Stimulated activated naive B cell treated with anti-CD40 and anti-IgM and Interleukin-4, amounts not matched to agents 10 μg/mL and 1 μg/mL and 100 μg/mL, for 72 hours (primary cell): ENCODE measurements at places on chromosomes 2 and 18.

GRCh38 chr2:104539649-104540048, 314.3 kb upstream of the POU3F3 start:
- no peak for DNase-seq
- no peaks in the 10 kb centered on the region for H3K36me3 ChIP-seq
- no peaks in the 10 kb centered on the region for H3K4me1 ChIP-seq

DNA sequence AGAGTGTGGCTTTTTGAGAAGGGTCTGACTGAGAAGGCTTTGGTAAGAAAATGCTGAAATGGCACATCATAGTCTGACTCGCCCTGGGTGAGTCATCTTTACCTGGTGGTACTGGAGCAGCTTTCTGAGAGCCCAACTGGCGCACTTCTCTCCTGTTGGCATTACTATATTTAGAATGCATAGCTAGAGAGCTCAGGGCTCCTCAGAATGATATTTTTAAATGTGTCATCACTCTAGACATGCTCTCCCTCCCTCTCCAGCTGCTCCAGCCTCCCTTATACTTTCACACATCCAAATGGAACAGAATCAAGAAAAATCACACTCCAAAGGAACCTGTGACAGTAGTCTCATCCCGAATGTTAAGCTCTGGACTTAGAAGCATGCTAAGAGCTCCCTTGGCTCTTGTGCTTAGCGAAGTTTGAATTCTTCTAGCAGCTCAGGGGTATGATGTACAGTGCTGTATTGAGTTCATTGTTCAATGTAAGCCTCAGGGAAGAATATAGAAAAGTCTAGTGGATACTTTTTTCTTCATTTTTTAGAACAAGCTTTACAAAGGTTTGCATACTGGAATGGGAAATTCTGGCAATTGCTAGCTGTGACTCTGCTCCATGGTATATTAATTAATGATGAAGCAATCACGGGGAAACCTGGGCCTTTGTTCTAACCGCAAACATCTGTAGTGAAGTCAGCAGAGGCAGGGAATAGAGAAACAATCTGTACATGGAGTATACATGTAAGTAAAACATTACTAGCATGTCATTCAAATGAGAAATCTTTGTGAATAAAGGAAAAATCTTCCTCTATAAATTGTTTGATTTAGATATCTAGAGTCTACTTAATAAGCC, 751.2 kb upstream of the NRXN1 start:
- H3K36me3 ChIP-seq, result no peaks in the 10 kb centered on the region
- no peak overlapping the region for H3K27ac ChIP-seq
- no peak overlapping the region for H3K4me3 ChIP-seq
- no peak for DNase-seq

DNA sequence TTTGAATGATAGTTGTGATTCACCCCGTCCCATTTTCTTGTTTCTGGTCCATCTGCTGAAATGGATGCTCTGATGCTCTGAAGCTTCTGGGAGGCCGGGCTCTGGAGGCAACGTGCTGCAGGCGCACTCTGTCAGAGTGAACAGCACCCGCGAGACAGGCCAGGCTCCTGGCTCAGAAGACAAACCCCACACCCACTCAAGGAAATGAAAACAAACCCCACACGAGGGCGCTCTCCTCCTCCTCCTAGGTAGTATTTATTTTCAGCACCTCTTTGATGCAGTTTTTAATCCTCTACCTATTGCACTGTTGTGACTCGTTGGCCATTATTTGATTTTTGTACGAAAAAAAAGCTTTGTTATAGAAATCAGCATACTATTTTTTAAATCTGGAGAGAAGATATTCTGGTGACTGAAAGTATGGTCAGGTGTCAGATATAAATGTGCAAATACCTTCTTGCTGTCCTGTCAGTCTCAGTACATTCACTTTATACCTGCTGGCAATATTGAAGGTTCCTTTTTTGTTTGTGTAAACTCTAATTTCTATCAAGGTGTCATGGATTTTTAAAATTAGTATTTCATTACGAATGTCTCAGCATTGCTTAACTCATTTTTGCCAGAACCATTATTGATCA, 10.3 kb upstream of the CHST10 start:
- no peak overlapping the region for H3K4me3 ChIP-seq
- peaks cover 30% of the 10 kb centered on the region for H3K27me3 ChIP-seq
- H3K4me1 ChIP-seq, result peaks cover 3% of the 10 kb centered on the region
- H3K36me3 ChIP-seq, result no peaks in the 10 kb centered on the region

DNA sequence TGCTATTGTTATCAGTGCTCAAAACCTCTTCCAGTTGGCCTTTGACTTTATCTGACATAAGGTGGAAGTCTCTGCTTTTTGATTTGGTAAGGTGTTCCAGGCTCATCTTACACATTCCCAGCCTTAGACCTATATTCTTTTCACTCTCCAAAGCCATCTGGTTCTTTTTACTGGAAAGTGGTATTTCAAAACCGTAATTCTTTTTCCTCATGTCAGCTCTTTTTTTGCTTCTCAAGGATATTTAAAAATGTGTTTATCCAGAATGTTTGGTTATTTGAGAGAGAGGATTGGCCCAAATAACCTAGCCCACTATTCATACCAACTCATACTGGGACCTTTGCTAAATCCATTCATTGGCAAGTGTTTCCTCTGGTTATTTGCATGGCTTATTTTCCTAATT, 411.2 kb upstream of the PIK3C3 start:
- H3K4me3 ChIP-seq, result no peak overlapping the region
- H3K27me3 ChIP-seq, result no peaks in the 10 kb centered on the region
- DNase-seq, result no peak
- no peaks in the 10 kb centered on the region for H3K4me1 ChIP-seq
- no peak overlapping the region for H3K27ac ChIP-seq

DNA sequence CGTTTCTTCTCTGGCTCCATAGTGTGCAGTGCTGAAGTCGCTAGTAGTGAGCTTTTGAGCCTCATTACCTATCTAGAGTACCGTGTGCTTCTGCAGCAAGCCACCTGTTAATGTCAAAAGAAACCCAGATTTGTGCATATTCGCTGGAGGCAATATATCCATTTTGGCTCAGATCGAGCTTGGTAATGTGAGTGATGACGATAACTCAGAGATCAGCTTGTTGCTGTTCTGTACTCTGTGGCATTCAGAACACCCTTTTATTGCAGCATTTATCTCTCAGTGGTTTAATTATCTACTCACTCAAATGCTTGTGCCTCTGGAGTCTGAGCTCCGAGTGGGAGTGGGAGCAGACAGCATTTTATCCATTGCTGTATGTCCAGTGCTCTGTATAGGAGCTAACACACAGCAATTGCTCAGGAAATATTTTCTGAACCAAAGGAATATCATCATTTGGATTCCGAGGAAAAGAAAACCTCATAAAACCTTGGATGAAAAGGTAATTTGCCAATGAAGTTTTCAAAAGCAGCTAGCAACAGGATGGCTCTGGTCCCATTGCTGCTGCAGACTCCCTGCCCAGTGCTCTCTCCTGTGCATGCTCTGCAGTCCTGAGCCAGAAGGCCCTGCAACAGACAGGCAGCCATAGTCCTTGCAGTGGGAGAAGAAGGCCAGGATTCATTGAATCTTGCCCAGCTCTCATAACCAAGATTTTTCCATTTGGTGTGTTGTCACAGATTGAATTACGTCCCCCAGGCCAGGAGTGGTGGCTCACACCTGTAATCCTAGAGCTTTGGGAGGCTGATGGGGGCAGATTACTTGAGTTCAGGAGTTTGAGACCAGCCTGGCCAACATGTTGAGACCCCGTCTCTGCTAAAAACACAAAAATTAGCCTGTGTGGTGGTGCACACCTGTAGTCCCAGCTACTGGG, 183.8 kb downstream of the MYCN start:
- no peak overlapping the region for H3K27ac ChIP-seq
- no peaks in the 10 kb centered on the region for H3K4me1 ChIP-seq
- no peak overlapping the region for H3K4me3 ChIP-seq
- no peaks in the 10 kb centered on the region for H3K36me3 ChIP-seq
- DNase-seq, result no peak
- H3K27me3 ChIP-seq, result no peaks in the 10 kb centered on the region

- no peak for DNase-seq
- peaks cover 9% of the 10 kb centered on the region for H3K4me1 ChIP-seq
- peaks cover 25% of the 10 kb centered on the region for H3K27me3 ChIP-seq
- no peaks in the 10 kb centered on the region for H3K36me3 ChIP-seq
Measured at GRCh38 chr2:115161081-115161770, 718.8 kb downstream of the DPP10 start.

- no peak for DNase-seq
- no peak overlapping the region for H3K27ac ChIP-seq
- H3K4me3 ChIP-seq, result no peak overlapping the region
- H3K4me1 ChIP-seq, result no peaks in the 10 kb centered on the region
- no peaks in the 10 kb centered on the region for H3K36me3 ChIP-seq
Measured at GRCh38 chr2:128375454-128375853, 56.8 kb upstream of the HS6ST1 start.

DNA sequence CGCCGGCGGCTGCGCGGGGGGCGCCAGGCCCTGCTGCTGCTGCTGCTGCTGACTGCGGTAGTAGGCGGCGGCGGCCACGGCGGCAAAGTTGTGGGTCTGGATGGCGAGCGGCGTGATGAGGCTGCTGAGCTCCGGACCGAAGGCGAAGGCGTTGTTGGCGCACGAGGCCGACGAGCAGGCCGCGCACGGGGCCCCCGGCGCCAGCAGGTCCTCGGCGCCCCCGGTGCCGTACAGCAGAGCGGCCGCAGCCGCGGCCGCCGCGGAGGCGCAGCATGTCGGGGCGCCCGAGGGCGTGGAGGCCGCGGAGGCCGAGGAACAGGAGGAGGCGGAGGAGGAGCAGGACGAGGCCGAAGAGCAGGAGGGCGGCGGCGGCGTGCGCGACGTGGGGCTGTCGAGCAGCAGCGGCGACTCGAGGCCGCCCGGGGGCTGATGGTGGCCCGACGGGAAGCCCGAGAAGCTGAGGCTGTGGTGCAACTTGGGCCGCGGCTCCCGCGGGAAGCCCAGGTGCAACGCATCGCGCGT, 1.8 kb downstream of the ZFP36L2 start:
- peaks cover 33% of the 10 kb centered on the region for H3K36me3 ChIP-seq
- peaks cover 84% of the 10 kb centered on the region for H3K4me1 ChIP-seq
- peak overlapping the region; percentile 89 for H3K4me3 ChIP-seq

DNA sequence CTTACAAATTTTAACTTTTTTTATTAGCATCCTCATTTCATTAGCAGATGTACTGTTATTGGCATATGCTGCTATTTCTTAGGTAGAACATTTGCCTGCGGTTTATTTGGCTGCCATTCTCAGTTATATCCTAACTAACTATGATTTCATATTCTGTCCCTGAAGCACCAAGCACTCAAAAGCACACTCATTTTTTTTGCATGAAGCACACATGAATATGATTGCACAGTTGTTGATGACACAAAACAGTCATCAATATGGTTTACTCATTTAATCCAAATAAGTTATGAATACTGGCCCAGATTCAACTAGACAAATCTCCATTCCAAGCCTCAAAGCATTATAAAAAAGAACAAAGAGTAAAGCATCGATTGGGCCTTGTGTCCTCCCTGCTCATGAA, 129.4 kb upstream of the CNTNAP5 start:
- no peak overlapping the region for H3K27ac ChIP-seq
- no peaks in the 10 kb centered on the region for H3K36me3 ChIP-seq
- H3K27me3 ChIP-seq, result no peaks in the 10 kb centered on the region
- H3K4me3 ChIP-seq, result no peak overlapping the region
- no peaks in the 10 kb centered on the region for H3K4me1 ChIP-seq

GRCh38 chr2:60067006-60067405, 486.4 kb downstream of the BCL11A start:
- no peaks in the 10 kb centered on the region for H3K27me3 ChIP-seq
- H3K36me3 ChIP-seq, result no peaks in the 10 kb centered on the region
- no peak for DNase-seq
- H3K4me3 ChIP-seq, result no peak overlapping the region
- H3K27ac ChIP-seq, result no peak overlapping the region

DNA sequence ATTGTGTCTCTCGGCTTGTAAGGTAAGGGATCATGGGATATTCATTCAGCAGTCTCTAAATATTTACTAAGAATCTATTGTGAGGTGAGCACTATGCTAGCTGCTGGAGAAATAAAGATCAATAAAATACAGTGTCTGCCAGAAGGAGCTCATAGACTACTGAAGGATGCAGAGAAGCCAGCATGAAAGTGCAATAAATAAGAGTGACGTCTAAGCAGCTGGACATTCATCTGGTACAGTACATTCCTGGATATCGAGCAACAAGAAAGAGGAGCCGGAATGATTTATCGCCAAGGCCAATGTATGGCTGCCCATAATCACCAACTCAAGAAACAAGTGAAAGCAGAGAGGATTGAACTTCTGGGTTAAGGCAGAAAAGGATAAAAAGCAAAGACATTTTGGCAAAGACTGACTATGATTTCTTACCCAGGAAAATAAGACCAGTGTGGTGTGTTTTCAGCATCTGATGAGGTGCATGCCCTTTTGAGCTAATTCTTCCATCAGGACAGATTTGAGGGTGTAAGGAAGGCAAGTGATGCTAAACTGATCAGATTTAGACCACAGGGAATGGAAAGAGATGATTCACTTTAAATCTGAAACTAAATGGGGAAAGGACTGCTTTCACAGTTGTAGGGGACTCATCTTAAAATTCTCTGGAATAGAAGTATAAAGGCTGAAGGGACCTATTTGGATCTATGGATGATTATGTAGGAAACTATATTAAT, 18.7 kb upstream of the LMAN1 start:
- no peak overlapping the region for H3K4me3 ChIP-seq
- DNase-seq, result no peak
- no peak overlapping the region for H3K27ac ChIP-seq
- H3K4me1 ChIP-seq, result peaks cover 26% of the 10 kb centered on the region
- no peaks in the 10 kb centered on the region for H3K36me3 ChIP-seq
- peaks cover 13% of the 10 kb centered on the region for H3K27me3 ChIP-seq

- H3K36me3 ChIP-seq, result no peaks in the 10 kb centered on the region
- no peaks in the 10 kb centered on the region for H3K27me3 ChIP-seq
- no peaks in the 10 kb centered on the region for H3K4me1 ChIP-seq
- H3K27ac ChIP-seq, result no peak overlapping the region
Measured at GRCh38 chr2:50885948-50886347, 146.0 kb downstream of the NRXN1 start.

DNA sequence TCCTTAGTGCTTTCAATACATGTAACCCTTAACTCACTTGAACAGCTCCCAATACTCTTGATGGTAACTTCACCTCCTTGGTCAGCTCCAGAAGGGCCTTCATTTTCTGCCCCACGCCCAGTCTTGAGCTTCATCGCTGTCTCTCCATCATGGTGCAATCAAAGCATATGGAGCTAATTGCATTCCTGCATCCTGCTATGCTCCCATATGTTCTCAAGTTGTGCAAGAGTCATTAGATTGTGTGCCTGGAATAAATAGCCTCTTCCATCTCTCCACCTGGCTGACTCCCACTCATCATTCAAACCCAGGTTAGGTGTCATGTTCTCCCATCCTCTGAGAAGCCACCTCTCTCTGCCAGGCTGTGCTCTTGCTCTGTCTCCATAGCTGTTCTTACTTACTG, 364.5 kb upstream of the RGPD4 start:
- H3K36me3 ChIP-seq, result no peaks in the 10 kb centered on the region
- H3K27me3 ChIP-seq, result no peaks in the 10 kb centered on the region
- no peaks in the 10 kb centered on the region for H3K4me1 ChIP-seq
- no peak overlapping the region for H3K27ac ChIP-seq

DNA sequence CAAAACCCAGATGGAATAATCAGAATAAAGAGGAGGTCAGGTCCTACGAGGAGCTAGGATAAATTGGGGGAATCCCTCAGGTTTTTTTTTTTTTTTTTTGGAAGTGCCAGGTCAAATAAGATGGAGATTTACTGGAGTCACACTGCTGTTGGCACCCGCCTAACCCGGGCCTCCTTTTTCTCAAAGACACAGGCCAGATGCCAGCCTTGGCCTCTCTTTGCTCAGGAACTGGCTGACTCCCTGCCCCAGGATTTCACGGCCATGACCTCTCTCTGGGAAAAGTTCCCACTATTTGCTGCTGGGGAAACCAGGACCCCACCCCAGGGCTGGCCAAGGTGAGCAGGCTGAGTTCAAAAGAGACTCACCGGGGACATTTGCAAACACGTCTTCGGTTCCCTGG, 2.5 kb downstream of the CD8A start:
- peaks cover 31% of the 10 kb centered on the region for H3K4me1 ChIP-seq
- H3K27ac ChIP-seq, result no peak overlapping the region
- DNase-seq, result no peak
- peaks cover 50% of the 10 kb centered on the region for H3K27me3 ChIP-seq
